ENCODE measurements at places on chromosomes 11 and 22.

DNA sequence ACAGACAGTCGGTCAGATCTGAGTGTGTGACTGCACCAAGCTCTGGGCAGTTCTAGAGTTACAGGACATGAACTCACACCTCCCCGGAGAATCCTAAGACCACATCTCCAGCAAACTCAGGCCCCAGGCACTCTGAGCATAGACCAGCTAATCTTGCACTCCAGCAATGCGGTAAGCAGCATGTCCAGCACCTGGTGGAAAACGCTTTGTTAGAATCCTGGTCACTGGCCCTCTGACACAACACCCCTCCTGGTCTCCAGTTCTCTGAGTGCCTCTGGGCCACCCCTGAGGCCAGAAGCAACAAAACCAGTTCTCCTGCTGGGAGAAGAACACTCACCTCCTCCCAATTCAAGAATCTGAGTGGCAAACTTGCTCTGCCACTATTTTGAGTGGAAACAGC is 82.7 kb upstream of the TMEM45B start:
- DNase-seq = no peak

DNA sequence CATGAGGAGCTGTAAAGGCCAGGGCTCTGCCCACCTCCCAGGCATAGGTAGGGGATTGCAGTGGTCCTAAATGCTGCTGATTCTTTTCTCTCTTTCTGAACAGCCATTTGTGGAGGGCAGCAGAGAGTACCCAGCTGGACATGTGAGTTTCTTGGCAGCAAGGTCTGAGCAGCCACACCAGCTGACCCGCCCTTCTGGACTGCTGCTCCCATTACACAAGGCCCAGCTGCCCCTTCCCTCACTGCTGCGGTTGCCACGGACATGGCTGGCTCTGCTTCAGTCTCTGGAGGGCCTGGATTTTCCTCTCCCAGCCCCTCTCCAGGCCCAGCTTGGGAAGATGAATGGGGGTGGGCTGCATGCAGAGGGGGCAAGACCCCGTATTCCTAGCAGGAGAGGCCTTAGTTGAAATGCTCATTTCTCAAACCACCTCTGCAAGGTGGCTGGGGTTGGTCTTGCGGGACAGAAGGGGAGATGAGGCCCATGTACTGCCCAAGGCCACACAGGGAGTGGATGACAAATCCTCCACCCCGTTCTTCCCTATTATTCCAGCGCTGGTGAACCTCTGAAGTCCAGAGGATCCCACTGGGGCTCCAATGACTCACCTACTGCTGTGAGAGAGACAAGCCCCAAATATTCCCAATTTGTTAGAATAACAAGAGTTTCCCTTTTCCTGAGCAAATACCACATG is 4.6 kb downstream of the LGALS12 start:
- peak; percentile 11 for DNase-seq

GRCh38 chr11:91081440-91082043 is 858.7 kb upstream of the CHORDC1 start:
- DNase-seq = no peak

DNA sequence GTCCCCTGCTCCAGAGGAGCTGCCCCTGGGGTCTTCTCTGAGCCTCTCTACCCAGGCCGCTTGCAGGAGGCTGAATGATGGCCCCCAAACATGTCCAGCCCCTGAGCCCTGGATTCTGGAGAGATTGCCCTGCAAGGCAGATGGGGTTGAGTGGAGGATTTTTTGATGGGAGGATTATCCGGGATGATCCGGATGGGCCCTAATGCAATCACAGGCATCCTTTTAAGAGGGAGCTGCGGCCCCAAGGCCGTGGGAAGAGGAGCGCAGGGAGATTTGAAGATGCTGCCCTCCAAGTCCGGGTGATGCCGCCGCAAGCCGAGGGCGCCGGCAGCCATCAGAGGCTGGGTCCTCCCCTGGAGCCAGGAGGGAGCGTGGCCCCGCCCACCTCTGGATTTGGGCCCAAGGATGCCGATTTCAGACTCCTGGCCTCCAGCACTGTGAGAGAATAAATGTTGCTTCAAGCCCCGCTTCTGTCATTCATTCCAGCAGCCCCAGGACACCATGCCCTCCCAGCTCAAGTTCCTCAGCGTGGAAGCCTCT is 66.0 kb downstream of the WNT7B start:
- no peak for DNase-seq

- no peak for DNase-seq
Measured at GRCh38 chr11:85310479-85310878, 316.7 kb downstream of the DLG2 start.

- DNase-seq = no peak
Measured at GRCh38 chr11:74951226-74951625, 2.2 kb downstream of the SPCS2 start.

GRCh38 chr11:111908639-111909305 is 2.8 kb downstream of the CRYAB start:
- no peak for DNase-seq

DNA sequence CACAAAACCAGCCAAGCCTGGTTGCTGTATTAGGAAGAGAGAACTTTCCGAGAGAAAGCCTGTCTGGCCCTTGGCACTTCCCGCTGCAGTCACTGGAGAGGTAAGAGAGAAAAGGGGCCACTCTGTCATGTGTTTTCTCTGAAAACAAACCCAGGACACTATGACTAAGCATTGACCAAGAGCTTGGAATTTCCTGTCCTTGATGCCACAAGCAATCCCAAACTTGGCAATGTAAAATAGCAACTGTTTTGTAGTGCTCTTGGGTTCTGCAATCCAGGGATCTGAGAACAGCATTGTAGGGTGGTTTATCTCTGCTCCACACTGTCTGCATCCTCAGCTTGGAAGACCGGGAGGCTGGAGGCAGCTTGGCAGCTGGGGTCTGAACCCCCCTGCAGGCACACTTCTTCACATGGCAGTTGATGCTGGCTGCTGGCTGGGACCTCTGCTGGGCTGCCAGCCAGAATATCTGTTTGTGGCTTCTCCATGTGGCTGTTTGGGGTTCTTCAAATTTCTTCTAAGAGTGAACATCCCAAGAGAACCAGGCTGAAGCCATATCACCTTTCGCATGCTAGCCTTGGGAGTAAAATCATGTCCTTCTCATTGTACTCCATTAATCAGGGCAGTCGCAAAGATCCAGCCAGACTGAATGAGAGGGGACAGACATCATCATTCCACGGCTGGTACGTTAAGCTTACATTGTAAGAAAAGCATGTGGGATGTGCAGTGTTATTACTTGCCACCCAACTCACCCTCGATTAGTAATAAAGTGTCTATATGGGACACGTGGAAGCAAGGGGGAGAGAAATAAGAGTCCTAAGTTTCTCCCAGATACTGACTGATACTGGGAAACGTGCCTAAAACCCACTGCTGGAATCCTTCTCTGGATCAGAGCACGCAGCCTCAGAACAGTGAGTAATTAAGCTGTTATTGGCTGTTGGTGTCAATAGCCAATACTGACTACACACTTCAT is 537.4 kb upstream of the B3GAT1 start:
- no peak for DNase-seq

- no peak for DNase-seq
Measured at GRCh38 chr22:42955087-42955635, 59.8 kb downstream of the PACSIN2 start.

DNA sequence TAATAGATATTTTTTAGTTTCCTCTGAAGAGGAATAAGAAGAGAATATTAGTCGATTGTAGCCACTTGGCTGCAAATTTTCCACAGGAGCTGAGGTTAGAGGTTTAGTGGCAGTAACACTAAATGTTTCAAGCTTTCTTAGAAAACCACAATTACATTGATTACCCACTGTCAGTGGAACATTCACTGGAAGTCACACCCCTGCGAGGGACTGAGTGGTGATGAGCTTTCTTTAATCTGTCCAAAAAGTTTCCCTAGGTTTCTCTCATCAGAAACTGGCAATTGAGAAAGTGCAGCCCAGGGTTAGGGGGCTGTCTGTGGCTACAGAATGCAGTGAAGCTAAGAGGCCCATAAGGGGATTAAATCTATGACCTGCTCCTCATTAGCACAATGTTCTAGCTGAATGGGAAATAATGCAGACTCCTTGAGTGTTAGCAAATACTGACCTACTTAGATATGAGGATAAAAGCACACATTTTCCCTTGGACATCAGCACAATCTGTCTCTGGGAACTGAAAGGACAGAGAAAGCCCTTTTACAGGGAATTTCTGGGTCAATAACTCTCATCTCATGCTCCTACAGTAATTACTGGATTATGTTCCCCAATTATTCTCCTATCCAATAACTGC is 189.5 kb downstream of the FAM76B start:
- DNase-seq = no peak

DNA sequence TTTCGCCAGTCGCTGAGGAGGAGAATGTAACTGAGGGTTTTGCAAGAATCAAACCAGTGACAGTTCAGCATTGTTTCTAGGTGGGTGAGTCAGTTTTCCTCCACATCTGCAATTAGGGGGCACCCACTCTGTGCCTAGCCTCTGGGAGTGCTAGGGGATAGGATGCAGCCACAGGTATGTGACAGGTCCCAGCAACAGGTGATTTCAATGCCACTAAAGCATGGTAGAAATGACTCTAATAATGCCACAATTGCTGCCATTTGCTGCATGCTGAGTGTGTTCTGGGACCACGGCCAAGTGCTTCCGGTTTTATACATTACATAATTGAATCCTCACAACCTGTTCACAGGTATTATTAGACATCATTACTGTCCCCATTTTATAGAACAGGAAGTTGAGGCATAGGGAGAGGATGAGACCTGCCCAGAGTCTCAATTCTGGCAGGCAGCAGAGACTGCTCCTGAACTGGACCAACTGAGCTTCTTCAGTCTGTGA is 556 bp downstream of the CRYBB2 start:
- no peak for DNase-seq

GRCh38 chr22:32682990-32683389 is 118.5 kb upstream of the TIMP3 start:
- no peak for DNase-seq

DNA sequence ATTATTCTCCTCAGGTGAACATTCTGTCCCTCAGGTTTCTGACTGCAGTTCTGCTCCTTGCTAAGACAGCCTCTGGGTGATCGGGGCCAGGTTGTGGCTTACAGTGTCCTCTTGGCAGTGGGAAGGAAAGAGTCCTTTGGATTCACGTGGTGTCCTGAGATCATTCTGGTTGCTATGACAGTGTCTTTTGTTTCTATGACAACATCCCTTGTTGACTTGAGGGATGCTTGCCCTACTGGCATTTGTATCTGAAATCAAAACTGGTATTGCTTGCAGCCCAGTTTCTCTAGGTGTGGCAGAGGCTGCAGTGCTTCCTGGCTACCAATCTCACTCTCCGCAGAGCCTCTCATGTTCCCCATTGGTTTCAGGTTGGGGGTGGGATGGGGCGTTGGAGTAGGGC is 151.8 kb upstream of the CCDC90B start:
- no peak for DNase-seq

GRCh38 chr11:86459682-86460460 is 85.2 kb downstream of the CCDC81 start:
- no peak for DNase-seq

DNA sequence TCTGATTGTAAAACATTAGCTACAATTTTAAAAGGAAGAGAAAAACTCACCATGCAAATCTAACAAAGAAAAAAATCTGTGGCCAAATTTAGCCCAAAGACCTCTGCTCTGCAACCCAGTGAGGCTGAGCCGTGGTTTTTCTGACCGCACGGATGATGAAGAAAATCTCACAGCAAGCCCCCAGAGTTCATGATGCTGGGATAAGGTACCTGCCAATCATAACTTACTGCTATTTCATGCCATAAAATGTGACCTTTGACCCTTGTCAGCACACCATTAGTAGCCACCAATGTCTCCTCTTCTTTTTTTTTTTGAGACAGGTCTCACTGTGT is 11.1 kb downstream of the CERK start:
- DNase-seq = peak; percentile 52

- no peak for DNase-seq
Measured at GRCh38 chr11:119709171-119709570, 19.8 kb downstream of the NECTIN1 start.

DNA sequence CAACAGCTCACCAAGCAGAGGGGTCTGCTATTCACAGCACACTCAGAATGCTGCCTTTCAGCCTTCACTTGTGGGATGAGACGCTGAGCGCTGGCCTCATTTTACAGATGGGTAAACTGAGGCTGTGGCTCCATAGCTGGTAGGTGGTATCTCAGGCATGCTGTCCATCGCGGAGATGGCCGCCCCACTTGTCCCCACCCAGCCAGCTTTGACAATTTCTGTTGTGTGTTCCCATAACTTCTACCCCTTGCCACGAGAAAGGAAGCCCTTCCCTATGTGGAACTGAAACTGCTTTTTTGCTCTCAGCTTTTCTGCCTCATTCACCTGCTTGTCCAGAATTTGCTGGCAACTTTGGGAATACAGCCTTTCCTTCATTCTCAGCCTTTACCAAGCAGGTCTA is 36.1 kb upstream of the NNMT start:
- no peak for DNase-seq

- DNase-seq = no peak
Measured at GRCh38 chr11:45079075-45079444, 67.4 kb upstream of the PRDM11 start.

DNA sequence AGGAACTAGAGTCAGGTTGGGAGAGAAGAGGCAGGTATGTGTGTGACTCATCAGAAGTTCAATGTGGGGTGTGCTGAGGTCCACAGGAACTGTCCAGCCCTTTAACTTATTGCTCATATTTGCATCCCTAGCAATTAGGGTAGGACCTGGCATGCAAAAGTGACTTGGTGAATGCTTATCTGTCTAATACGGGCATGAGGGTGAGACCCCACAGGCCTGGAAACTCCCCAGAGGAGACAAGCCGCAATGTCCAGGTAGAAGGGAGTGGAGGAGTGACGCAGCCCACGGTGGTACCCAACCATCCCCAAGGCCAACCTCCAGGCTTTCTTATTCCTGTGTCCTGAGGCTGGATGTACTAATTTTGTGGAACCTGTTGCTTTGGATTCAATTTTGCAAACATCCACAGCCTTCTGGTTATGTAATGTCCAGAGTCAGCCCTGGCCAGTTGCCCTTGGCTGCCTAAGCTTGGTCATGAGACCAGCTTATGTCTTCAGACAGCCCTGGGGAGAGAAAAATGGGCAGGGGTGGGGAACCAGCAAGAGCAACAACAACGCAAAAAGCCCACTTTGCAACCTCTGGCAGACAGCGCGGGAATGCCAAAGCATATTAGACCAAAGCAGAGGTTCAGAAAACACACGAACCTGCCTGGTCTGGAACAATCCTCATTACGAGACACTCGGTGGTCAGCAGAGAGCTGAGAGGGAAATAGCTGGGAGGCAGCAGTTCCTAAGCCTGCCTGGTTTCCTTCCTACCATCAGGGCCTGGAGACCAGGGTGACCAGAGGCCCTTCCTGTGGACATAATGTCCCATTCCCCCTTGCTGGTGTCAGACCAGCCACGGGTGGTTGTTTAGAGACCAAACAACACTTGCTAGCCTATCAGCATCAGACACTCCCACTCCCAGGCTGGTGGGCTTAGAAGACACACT is 49.3 kb downstream of the TIMP3 start:
- DNase-seq = no peak
